ENCODE measurements at places on chromosomes 3 and 15.

DNA sequence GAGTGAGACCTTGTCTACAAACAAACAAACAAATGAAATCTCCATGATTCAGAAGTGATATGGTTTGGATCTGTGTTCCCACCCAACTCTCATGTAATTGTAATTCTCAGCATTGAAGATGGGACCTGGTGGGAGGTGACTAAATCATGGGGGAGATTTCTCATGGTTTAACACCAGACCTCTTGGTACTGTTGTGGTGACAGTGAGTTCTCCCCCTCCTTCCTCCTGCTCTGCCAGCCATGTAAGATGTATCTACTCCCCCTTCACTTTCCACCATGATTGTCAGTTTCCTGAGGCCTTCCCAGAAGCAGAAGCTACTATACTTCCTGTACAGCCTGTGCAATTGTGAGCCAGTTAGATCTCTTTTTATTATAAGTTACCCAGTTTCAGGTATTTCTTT is 438.4 kb upstream of the THBS1 start:
- no peak for DNase-seq

- DNase-seq, result no peak
Measured at GRCh38 chr3:127180859-127181258, 12.1 kb upstream of the PRR23E start.

- DNase-seq, result no peak
Measured at GRCh38 chr15:38627689-38628277, 63.2 kb upstream of the RASGRP1 start.

- DNase-seq, result no peak
Measured at GRCh38 chr3:125202197-125202596, 10.4 kb downstream of the SLC12A8 start.

- DNase-seq, result no peak
Measured at GRCh38 chr15:74543043-74543422, 2.0 kb downstream of the ARID3B start.

GRCh38 chr3:157632075-157632474 is 128.9 kb upstream of the VEPH1 start:
- DNase-seq, result no peak

GRCh38 chr3:16916840-16917239 is 32.1 kb downstream of the PLCL2 start:
- no peak for DNase-seq

DNA sequence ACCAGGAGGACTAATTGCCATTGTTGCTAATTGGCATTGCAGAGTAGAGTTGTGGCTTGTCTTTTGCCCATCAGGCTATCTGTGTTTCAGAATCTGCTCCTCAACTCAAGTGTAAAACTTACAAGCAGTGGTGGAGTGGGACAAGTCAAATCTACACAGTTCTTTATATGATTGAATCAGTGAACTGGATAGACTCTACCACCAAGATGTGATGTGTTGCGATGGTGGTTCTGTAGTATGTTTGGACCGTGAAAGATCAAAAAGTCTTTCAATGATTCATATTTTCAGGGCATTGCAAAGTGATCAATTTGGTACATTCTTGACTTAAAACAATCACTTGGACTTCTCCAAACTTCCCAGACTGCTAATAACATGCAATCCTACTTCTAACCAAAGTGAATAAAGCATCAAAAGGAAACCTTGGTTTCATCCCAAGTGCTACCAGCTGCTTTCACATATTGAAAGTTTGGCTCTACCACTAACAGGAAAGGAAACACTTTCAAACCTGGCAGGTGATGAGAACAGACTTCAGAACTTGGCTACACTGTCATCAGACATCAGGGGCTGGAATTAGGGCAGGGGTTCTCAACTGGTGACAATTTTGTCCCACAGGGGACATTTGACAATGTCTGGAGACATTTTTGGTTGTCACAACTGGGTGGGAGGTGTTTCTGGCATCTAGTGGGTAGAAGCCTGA is 844.7 kb upstream of the CFAP20DC start:
- DNase-seq, result no peak

DNA sequence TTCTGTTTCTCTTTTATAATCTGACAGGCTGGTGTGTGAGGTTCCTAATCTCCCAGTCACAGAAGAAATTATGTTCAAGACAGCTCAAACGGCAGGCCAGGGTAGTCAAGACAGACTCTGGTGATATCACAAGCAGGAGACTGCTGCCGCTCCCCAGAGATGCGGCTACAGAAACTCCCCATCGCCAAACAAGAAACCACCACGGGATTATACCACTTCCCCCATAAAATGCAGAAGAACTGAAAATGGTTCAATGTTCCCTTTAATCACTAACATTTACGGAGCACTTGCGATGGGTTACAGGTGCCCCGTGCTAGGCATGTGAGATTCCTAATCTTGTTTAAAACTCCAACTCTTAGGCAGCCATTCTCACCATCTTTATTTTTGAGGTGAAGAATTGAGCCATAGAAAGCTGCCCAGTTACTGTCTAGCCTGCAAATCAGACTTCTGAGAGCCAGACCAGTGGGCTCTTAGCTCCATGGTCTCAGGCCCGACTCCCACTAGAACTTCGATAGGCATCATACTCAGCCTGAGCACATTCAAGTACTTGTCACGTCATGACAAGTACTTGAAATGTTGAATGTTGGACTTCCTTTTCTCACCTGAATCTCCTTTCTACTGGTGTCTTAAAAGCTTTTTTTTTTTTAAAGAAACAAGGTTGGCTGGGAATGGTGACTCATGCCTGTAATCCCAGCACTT is 58.4 kb downstream of the TBC1D2B start:
- DNase-seq, result no peak

GRCh38 chr3:113769551-113769950 is 22.7 kb downstream of the ATP6V1A start:
- DNase-seq, result no peak

GRCh38 chr3:184524981-184525336 is 36.6 kb upstream of the EPHB3 start:
- DNase-seq, result no peak

DNA sequence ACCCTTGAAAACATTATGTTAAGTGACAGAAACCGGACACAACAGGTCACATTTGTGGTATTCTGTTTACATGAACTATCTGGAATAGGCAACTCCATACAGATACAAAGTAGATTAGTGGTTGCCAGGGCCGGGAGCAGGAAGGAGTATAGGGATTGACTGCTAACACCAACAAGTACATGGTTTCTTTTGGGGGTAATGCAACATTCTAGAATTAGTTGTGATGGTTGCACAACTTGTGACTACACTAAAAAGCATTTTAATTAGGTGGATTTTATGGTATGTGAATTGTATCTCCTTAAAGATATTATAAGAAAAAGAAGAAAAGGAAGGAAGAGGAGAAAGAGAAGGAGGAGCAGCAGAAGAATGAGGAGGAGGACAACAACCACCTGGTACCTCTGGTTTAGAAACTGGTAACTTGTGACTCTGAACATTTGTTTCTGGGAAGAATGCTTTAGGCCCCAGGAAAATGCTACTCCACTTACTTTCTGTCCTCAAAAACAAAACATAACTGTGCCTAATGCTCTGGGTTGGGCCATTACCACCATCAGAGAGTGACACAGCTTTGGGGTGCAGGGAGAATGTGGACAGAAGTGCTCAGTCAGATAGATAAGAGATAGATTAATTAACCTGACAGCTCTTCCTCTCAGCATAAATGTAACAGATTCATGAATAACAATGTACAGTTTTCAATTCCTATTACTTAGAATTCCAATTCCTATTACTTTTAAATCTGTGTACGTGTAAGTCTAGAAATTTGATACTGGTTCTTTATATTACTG is 20.3 kb downstream of the SETMAR start:
- DNase-seq, result no peak

DNA sequence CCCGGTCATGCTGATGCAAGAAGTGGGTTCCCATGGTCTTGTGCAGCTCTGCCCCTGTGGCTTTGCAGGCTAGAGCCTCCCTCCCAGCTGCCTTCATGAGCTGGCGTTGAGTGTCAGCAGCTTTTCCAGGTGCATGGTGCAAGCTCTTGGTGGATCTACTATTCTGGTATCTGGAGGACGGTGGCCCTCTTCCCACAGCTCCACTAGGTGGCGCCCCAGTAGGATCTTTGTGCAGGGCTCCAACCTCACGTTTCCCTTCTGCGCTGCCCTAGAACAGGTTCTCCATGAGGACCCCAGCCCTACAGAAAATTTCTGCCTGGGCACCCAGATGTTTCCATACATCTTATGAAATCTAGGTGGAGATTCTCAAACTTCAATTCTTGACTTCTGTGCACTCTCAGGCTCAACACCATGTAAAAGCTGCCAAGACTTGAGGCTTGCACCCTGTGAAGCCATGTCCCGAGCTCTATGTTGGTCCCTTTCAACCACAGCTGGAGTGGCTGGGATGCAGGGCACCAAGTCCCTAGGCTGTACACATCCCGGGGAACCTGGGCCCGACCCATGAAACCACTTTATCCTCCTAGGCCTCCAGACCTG is 238.4 kb upstream of the MDFIC2 start:
- DNase-seq, result peak; percentile 53

DNA sequence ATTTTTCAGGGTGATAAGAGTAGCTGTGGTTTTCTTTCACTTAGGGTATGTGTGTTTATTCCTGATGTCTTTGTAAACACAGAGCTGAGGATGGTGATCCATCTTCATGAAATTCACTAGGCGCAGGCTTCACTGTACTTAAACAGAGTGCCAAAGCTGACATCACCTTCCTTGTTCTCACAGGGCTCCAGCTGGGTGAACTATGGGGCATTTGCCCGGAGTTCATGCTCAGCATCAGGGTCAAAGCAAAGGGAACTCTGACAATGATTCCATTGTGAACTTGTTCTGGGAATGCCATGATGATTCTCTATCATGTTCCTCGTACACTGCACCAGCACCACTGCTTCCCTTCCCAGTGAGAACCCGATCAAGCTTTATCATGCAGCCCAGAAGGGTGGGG is 184.8 kb upstream of the P2RY1 start:
- DNase-seq, result no peak

- DNase-seq, result no peak
Measured at GRCh38 chr3:193787496-193787870, 194.5 kb downstream of the OPA1 start.

DNA sequence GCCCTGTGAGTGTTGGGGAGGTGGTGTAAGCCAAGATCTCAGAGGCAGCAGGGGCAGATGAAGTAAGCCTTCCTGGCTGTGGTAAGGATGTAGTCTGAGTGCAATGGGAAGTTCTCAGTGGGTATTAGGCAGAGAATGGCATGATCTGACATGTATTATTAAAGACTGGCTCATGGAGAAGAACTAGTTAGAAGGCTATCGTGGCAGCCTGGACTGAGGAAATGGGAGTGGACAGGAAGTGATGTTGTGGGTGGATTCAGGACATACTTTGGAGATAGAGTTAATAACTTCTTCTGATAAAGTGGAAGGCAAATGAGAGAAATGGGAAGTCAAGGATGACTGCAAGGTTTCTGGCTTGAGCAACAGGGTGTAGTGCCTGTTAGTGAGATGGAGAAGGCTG is 250.9 kb upstream of the CFAP20DC start:
- no peak for DNase-seq

DNA sequence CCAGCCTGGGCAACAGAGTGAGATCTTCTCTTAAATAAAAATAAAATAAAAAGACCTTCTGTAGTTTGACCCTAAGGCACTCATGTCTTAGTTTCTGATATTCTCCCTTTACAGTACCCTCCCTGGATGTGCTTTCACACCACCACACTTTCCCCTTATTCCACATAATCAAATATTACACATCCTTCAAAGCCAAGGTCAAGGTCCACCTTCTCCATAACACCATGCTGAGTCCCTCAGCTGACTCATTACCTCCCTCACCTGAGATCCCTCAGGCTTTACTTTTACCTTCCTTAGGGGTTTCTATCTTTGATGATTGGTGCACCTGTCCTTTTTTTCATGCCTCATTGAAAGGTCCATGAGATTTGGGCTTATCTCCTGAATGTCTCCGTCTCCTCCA is 25.5 kb upstream of the MNS1 start:
- no peak for DNase-seq

Data from stimulated activated CD8-positive, alpha-beta memory T cell treated with anti-CD3 and anti-CD28 coated beads, Interleukin-2, amount 100 ng/mL, for 48 hours (primary cell).